ENCODE measurements at places on chromosomes 12 and 14. TPM values are rescaled to one million over a fixed set of nuclear protein-coding genes. Genes with fewer than 3 reads are reported as not detected.

DNA sequence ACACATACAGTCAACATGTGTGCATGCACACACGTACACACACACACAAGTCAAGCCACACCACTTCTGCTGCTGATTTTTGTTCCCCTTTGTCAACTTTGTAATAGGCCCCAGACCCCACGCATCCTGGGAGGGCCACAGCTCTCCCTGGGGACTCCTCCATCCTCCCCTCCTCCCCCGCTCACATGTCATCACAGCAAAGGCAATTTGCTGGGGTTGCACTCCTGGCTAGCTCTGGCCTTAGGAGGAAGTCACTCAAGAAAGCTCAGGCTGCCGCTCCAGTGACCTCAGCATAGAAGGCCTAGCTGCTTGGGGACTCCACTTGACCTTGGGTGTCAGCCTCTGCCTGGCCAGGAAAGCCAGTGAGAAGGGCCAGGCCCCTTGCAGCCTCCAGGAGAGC, 27.2 kb downstream of the NGB start:
- DNase-seq: no peak
- no peak overlapping the region for H3K4me3 ChIP-seq
- no peaks in the 10 kb centered on the region for H3K27me3 ChIP-seq
- no peaks in the 10 kb centered on the region for H3K36me3 ChIP-seq
- H3K4me1 ChIP-seq: no peaks in the 10 kb centered on the region

DNA sequence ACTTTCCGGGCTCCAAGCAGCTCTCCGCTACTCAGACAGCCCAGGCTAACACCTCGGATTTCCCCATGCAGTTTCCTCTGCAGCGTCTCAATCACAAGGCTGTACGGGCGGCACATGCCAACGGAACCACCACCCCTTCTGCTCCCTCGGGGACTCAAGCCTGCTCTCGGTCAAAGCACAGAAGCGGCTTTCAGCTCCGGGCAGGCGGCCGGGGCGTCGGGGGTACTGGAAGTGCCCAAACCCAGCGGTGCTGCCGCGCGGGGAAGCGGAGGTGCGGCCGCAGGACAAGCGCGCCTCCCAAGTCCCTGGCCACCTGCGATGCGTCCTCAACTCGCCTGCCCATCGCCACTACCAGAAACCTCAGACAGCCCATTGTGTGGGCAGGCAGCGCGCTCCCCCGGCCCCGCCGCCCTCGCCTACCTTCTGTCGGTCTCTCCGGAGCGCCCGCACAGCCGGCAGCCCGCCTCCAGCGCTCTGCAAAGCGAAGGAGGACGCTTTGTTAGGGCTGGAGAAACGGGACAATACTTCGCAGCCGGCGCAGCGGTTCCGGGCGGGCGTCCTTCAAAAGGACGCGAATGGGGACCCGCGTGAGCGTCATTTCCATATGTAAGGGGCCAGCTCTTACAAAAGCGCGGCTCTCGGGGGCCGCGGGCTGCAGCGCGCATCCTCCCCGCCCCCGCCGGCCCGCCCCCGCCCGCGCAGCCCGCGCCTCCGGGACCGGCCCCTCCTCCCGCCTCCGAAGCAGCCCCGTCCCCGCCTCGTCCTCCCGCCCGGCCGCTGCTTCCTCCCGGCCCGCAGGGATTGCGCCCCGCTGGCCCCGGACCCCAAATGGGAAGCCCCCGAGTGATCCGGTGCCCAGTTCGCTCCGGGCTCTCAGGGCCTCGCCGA, 674 bp downstream of the NIN start:
- peaks cover 36% of the 10 kb centered on the region for H3K4me1 ChIP-seq
- H3K36me3 ChIP-seq: no peaks in the 10 kb centered on the region
- H3K27ac ChIP-seq: peak overlapping the region; percentile 95
- no peaks in the 10 kb centered on the region for H3K27me3 ChIP-seq
- peak; percentile 73 for DNase-seq

DNA sequence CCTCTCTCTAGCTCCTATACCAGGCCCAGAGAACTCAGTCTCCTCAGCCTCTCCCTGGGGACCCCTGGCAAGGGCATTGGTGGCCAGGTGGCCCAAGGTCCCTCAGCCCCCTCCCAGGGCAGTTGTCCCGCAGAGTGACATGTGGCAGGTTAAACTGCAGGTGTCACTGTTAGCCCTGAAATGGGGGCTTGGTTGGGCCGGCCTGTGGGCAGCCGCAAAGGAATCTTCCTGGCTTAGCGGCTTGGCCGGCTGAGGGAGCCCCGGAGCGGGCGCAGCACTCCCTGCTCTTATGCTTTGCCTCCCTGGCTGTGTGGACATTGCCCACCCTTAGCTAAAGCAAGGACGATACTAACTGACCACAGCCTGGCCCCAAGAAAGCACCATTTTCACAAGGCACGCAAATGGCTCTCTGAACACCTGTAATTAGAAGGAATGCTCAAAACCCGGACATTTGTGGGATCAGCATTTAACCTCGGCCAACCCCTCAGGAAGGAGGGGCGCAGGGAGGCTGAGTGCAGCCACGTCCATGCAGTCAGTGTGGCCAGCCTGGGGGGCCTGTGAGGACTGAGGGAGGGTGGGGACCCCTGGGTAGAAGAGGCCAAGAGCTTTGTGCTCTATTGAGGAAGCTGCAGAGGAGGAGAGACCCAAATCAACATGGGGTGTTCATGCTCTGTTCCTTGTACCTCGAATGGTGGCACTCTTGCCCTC, 82.2 kb downstream of the PAPOLA start:
- H3K27ac ChIP-seq: no peak overlapping the region
- H3K4me1 ChIP-seq: no peaks in the 10 kb centered on the region
- no peak for DNase-seq
- H3K4me3 ChIP-seq: no peak overlapping the region

- H3K4me1 ChIP-seq: no peaks in the 10 kb centered on the region
- no peaks in the 10 kb centered on the region for H3K27me3 ChIP-seq
- H3K36me3 ChIP-seq: no peaks in the 10 kb centered on the region
These were observed 709.0 kb upstream of the FOXG1 start for GRCh38 chr14:28057359-28058296.

DNA sequence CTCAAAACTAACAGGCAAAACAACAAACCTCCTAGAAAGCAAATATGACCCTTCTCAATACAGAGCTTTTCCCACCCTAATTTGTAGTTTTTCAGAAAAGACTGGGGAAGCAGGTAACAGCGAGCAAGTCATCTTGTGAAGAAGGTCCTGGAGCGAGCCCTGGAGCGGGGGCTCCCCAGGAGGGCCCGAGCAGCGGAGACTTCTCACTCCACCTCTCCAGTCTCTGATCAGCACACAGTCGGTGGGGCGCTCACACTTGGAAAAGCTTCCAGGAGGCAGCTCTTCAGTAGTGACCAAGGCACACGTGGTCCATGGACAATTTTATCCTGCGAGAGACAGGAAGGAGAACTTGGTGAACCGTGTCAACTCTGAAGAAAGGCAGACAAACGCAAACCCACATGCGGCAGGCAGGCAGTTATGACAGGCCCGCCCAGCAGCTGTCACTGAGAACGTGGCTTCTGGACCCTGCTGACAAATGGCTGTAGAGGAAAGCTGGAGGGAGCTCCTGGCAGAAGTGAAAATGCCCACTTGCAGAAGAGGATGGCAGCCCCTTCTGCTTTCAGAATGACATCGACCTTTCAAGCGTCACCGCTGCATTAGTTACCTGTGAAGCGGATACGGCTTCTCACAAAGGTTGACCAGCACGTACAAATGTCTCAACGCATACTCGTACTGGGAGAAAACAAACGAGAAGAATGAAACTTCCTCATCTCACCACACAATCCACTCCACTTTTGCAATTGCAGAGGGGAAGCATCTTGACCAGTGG, 44.2 kb downstream of the LGMN start:
- H3K4me1 ChIP-seq: no peaks in the 10 kb centered on the region
- no peak overlapping the region for H3K27ac ChIP-seq
- H3K27me3 ChIP-seq: no peaks in the 10 kb centered on the region
- no peak overlapping the region for H3K4me3 ChIP-seq
- H3K36me3 ChIP-seq: no peaks in the 10 kb centered on the region
- no peak for DNase-seq

DNA sequence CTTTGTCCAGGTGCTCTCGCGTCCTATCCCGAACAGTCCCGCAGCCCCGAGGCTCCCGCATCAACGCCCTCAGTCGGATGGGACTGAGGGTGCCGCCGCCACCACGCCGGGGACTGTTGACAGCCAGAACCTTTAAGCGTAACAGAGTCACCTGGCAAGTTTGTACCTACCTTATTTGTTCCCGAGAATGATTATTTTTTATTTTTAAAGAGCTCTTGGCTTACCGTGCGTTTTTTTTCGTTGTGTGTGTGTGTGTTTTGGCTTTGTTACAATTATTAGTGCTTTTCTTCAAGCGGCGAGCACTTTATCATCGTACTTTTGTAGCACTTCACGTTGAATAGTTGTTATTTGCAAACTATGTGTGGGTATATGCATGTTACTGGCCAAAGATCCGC, 463 bp downstream of the COA8 start:
- H3K36me3 ChIP-seq: peaks cover 20% of the 10 kb centered on the region
- H3K4me1 ChIP-seq: peaks cover 53% of the 10 kb centered on the region
- no peak for DNase-seq
- H3K4me3 ChIP-seq: peak overlapping the region; percentile 92

- no peak overlapping the region for H3K4me3 ChIP-seq
- H3K36me3 ChIP-seq: no peaks in the 10 kb centered on the region
- no peaks in the 10 kb centered on the region for H3K27me3 ChIP-seq
- no peak for DNase-seq
- no peak overlapping the region for H3K27ac ChIP-seq
These were observed 60.0 kb downstream of the NOC4L start for GRCh38 chr12:132204063-132204792.

GRCh38 chr12:108146035-108146893, 17.2 kb downstream of the WSCD2 start:
- no peak overlapping the region for H3K27ac ChIP-seq
- no peaks in the 10 kb centered on the region for H3K27me3 ChIP-seq
- no peak for DNase-seq
- no peaks in the 10 kb centered on the region for H3K36me3 ChIP-seq

- no peaks in the 10 kb centered on the region for H3K27me3 ChIP-seq
- peaks cover 27% of the 10 kb centered on the region for H3K4me1 ChIP-seq
- peak overlapping the region; percentile 95 for H3K27ac ChIP-seq
- H3K36me3 ChIP-seq: no peaks in the 10 kb centered on the region
- H3K4me3 ChIP-seq: peak overlapping the region; percentile 90
- DNase-seq: no peak
These were observed 1.3 kb upstream of the ARHGAP5 start for GRCh38 chr14:32075672-32076277.

DNA sequence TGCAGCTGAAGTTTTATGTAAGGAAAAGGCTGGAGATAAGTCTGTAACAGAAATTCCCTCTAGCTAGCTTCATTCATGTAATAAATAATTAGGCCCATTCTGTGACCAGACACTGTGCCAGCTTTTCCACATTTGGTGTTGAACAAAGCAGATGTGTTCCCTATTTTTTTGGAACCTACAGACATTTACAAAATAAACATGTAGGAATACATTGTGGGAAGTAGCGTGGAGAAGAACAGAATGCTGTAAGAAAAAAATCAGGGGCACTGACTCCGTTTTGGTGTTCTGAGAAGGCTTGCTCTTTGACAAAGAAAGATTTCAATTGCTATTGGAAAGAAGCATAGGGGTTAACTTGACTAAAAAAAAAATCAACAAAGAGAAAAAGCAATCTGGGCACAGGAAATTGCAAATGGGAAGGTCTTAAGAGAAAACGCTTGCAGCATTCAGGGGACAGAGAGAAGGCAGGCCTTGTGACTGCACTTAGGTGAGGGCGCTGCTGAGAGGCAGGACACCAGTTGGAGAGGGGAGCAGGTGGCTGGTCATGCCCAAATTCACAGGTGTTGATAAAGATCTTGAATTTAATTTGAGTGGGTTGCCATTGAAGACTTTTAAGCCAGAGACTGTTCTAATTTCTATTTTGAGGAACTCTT, 4.0 kb downstream of the FAR2 start:
- H3K4me1 ChIP-seq: no peaks in the 10 kb centered on the region
- no peaks in the 10 kb centered on the region for H3K36me3 ChIP-seq
- no peak overlapping the region for H3K27ac ChIP-seq
- H3K4me3 ChIP-seq: no peak overlapping the region
- DNase-seq: no peak
- H3K27me3 ChIP-seq: no peaks in the 10 kb centered on the region

DNA sequence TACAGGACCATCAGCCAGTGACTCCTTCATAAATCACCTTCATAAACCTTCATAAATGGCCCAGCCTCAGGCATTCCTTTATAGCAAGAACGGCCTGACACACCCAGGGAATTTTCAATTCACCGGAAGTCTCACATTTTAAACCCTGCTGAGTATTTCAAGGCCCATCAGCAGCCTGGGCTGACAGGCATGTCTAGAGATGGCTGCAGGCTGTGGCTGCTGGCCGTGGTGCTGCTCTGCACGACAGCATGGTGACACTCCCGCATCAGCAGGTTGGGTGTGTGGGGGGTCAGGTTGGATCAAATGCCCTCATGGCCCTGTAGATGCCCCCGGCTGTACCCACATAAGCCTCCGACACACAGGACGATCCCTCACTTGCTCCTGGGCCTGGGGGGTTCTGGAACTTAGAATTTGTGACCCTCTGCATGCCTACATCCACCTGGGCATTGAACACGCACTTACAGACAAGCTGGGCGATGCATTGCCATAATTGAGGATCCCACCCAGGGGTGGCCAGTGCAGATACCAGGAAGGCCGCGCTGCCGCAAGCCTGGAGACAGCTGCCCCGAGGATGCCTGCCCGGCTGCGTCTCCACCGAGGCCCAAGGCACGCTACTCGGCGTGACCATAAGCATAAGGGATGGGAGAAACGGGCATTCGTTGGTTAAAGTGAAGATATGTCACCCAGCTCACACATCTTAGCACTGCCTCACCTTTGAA, 124.3 kb downstream of the PIWIL1 start:
- DNase-seq: peak; percentile 9
- H3K27me3 ChIP-seq: peaks cover 14% of the 10 kb centered on the region
- no peak overlapping the region for H3K27ac ChIP-seq
- no peak overlapping the region for H3K4me3 ChIP-seq
- no peaks in the 10 kb centered on the region for H3K36me3 ChIP-seq

- H3K27me3 ChIP-seq: no peaks in the 10 kb centered on the region
- no peak overlapping the region for H3K27ac ChIP-seq
- no peaks in the 10 kb centered on the region for H3K36me3 ChIP-seq
- DNase-seq: no peak
These were observed 25.4 kb downstream of the DNAH10 start for GRCh38 chr12:123787466-123787865.

- no peak for DNase-seq
- H3K27ac ChIP-seq: no peak overlapping the region
- H3K27me3 ChIP-seq: no peaks in the 10 kb centered on the region
- H3K4me3 ChIP-seq: no peak overlapping the region
These were observed 178.5 kb upstream of the OR4E1 start for GRCh38 chr14:21852061-21852664.

Gene KRT77
- total RNA-seq: not detected

Gene FGD6
- total RNA-seq: 2.5 TPM

Gene DTX3
- 3.8 TPM for total RNA-seq

Gene SIRT4
- total RNA-seq: 3.5 TPM

Gene DHRS2
- not detected for total RNA-seq

Gene VCPKMT
- 6.3 TPM for total RNA-seq

Gene CCDC88C
- 3.9 TPM for total RNA-seq

Gene AGAP2
- total RNA-seq: 4.4 TPM

Gene GALNT4
- 1.6 TPM for total RNA-seq

Gene SPX
- total RNA-seq: 17.1 TPM
